Activated CD4-positive, alpha-beta T cell treated with anti-CD3 and anti-CD28 coated beads, Interleukin-2, amount 50 U/mL, for 16 hours (primary cell): ENCODE measurements at places on chromosomes 7 and 10.

DNA sequence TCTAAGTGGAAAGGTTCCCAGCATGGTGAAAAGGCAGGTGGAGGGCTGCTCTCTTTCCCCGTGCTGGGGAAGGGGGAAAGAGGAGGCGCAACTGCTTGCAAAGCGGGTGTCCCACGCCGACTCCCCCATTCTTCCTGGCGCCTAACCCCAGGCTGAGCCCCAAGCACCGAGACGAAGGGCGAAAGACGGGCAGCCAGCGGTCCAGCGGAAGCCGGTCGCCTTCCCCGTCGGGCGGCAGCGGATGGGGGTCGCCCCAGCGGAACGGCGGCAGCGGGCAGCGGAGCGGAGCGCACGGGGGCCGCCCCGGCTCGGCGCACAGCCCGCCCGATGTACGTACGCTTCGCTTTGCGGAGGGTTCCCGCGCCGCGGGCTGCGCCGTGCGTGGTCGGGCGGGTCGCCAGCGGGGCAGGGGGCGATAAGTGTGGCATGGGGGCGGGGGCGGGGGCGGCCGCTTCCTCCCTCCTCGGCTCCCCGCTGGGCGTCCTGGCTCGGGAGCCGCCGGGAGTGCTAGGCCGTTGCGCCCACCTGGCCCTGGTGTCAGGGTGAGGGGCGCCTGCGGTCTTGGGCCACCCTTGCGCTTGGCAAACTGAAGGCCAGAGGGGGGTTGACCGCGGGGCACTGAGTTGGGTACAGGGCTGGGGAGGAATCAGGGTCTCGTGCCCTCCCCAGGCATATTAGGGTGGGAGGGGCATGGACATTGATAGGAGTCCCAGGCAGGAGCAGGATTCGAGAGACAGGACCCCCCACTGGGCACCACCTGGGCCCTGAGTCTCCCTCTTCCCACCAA lies 35.2 kb upstream of the HSPB1 start:
- DNase-seq, result no peak

GRCh38 chr7:152011860-152012259 lies 13.6 kb upstream of the GALNT11 start:
- no peak for DNase-seq

- no peak for DNase-seq
Measured at GRCh38 chr10:10490581-10490980, 527.1 kb upstream of the CELF2 start.

DNA sequence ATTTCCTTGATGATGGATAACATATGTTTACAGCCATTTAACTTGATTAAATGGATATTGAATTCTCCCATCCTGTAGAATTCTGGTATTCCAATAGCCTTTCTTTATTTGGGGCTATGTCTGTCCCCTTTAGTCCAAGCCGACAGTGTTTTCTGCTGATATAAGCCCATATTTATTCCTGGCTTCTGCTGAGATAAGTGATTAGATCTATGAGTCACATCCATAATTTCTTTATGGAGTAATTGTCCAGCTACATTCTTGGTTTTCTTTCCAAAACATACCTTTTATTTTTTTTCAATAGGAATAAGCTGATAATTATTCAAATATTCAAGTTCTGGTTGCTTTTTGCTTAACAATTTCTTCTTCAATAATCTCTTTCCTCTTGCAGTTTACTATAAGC lies 106.7 kb downstream of the NRG3 start:
- DNase-seq, result no peak

- DNase-seq, result no peak
Measured at GRCh38 chr7:5357951-5358350, 65.7 kb downstream of the TNRC18 start.

DNA sequence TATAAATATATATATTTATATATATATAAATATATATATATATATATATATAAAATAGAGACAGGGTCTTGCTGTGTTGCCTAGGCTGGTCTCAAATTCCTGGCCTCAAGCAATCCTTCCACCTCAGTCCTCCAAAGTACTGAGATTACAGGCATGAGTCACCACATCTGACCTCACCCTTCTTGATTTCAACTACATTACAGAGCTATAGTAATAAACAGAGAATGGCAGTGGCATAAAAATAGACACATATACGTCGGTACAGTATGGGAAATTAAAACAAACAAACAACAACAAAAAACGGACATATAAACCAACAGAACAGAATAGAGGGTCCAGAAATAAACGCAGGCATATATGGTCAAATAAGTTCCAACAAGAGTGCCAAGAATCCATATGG lies 77.6 kb upstream of the PPP1R3A start:
- no peak for DNase-seq

- DNase-seq, result no peak
Measured at GRCh38 chr10:20254078-20254477, 437.8 kb downstream of the PLXDC2 start.

DNA sequence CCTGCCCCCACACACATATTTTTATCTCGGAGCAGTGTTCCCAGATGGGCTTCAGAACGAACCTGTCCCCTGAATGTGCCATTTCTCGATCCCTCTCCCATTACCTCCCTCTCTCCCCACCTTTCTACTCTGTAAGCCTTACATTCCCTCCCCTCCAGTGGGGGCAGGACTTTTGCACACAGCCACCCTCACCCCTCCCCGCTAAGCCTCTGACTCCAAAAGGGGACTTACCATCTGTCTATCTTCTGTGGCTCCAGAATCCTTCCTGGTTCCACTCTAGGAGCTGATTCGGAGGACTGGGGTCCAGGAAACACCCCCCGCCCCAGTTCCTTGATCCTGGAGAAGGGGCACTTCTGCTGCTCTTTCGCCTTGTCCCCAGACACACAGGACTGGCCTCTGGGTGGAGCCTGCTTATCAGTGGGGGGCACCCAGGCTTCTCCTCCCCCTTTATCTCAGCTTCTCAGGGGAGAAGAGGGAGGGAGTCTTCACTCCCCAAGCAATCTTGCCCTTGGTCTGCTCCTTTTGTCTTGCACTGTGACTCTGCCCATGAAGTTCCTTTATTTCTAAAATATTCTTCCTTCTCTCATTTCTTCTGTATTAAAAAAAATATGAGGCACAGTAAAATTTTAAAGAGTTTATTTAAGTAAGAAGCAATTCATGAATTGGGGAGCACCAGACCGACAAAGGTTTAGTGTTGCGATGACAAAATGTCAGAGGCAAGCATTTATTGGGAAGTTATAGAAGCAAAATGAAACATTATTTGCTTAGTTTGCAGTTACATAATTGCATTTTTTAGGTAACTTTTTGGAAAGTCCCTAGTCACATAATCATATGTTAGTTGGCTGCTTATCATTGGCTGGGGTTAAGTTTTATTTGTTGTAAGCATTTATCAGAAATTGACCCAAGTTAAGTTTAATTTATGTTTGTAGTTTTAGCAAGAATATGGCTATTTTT lies at the start of gene KEL:
TSS of gene KEL (minus strand) at position 391 of the 954 bp plus-strand sequence. CDS start at position 234, 157 bp downstream.
- no peak for DNase-seq

DNA sequence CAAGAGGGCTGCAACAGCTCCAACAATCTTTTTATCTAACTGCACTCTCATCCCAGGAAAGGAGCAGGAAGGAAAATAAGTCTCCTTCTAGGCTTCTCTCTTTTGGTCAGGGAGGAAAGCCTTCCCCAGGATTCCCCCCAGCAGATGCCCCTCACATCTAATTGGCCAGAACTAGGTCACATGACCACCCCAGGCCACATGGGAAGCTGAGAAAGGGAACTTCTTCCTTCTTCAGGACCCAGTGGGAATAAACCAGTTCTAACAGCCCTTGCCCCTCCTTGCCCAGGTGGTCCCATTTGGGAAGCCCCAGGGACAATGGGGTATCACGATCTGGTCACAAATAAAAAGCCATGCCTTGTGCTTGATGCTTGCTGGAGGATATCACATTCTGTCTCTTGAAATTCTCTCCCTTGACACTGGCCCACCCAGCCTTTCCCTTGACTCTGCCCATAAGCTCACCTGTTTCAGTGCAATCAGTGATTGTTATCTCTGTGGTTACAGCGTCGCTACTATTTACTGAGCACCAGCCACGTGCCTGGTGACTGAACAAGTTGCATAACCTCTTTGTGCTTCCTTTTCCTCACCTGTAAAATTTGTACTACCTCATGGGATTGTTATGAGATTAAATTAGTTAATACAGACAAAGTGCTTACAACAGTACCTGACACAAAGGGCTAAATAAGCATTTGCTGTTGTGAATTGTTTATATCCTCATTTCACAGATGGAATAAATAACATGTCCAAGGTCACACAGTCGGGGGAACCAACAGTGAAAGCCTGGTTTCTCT lies 9.0 kb upstream of the TACR2 start:
- DNase-seq, result no peak

- DNase-seq, result peak; percentile 35
Measured at GRCh38 chr7:80699045-80699638, 60.7 kb downstream of the CD36 start.

DNA sequence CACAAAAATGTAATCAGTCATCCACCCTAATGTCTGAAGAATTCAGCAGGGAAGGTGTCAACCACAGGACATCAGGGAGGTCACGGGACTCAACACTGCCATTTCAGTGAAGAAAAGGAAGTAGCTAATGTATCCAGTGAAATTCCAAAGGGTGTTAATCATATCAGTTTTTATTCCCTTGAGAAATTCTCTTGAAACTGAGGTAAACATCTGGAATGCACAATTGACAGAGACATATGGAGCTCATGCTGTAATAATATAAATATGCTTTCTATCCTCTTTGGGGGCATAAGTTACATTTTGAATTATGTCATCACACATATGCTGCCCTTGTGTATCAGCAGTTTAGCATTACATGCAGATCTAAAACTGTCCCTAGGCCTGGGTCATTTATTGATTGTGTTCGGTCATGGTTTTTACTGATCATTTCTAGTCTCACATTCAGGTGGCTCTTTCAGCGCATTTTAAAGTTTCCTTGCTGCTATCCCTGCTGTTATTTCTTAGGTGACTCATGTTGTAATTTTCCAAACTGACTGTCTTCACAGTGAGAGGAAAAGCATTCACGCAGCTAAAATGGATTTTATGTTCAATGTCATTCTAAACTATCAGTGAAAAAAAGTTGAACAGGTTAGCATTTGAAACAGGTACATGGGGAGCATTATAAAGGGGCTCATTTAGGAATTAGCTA lies 273.9 kb downstream of the TSPAN12 start:
- DNase-seq, result no peak

GRCh38 chr10:122876467-122876855 lies 2.9 kb downstream of the FAM24B start:
- DNase-seq, result no peak

DNA sequence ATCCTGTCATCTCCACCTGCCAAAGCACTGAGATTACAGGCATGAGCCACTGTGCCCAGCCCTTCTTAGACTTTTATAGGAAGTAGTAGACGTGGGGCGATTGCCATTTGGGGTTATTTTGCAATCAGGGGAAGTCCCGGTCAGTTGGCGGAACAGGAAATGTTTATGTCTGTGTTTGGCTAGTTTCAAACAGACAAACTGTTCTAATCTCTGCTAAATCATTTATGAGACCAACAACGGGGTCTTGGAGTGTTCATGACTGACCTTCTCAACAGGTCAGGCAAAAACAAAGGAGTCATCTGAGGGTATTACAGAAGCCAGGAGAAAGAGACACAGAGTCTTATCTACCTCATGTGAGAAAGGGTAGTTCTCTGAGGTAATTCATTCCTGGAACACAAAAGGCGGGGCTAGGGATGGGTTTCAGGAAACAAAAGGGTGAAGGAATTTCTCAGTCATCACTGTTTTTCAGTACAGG lies 6.6 kb upstream of the TPK1 start:
- peak; percentile 73 for DNase-seq

GRCh38 chr7:122262246-122262645 lies 42.3 kb downstream of the FEZF1 start:
- no peak for DNase-seq

- no peak for DNase-seq
Measured at GRCh38 chr10:88525371-88526069, 57.6 kb downstream of the RNLS start.

DNA sequence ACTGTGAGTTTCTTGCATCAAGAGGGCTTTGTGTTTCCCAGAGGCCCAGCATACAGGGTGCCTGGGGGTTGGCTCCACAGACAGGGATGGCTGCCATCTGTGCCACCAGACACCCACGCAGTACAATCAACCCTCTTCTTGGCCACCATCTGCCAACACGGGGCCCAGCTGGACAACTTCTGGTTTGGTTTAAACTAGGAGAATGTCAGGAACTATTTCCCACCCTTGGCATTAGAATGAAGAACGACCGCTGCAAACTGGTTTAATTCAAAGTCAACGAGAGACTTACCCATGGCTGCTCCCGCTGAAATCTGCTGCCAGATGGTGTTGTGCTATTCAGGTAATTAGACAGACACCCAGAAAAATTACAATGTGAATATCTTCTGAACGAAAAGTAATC lies 27.8 kb downstream of the NMT2 start:
- DNase-seq, result no peak

GRCh38 chr10:71263376-71263775 lies 51.0 kb downstream of the UNC5B start:
- DNase-seq, result no peak

GRCh38 chr7:601036-601594 lies 81.5 kb upstream of the PDGFA start:
- no peak for DNase-seq

GRCh38 chr10:124917428-124918190 lies 24.3 kb upstream of the ZRANB1 start:
- DNase-seq, result peak; percentile 31

- DNase-seq, result peak; percentile 48
Measured at GRCh38 chr10:24617771-24618396, 105.8 kb downstream of the ARHGAP21 start.

- no peak for DNase-seq
Measured at GRCh38 chr10:10826125-10826524, 191.5 kb upstream of the CELF2 start.

DNA sequence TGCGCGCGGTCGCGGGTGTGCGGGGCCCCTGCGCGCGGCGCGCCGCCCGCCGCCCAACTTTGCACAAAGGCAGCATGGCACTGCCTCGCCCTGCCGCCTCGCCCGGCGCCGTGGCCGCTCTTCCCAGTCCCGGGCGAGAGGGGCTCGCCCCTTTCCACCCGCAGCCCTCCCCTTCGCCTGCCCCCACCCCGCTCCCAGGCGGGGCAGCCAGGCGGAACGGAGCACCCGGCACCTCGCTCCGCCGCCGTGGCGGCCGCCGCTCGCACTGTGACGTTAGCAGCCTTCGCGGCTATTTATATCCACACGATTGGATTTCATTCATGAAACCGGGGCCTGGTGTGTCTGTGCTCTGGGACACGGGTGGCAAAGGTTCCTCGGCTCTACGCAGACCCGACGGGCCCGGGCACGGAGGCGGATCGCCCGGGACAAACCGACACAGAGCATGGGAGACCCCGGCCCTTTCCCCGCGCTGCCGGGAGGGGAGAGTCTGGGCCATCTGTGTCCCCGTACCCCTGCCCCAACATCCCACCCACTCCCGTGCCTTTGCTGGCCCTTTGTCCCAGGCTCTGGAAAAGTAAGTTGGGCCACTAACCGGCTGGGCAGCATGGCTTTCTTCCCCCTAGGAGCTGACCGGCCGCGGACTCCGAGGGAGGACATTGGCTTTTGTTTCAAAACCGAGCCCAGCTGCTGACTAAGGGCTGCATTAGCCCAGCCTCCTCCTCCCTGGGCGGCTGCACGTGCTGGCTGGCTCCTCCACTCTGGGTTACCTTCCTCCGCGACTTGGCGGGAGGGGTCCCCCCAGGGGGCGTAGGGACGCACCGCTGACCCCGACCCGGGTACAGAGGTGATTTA lies at the start of gene RHOBTB1:
TSS of gene RHOBTB1 (minus strand) at position 128 of the 852 bp plus-strand sequence. CDS start 32,643 bp downstream, outside the sequence.
- peak; percentile 14 for DNase-seq

- no peak for DNase-seq
Measured at GRCh38 chr10:11255796-11256444, 238.2 kb downstream of the CELF2 start.

GRCh38 chr7:67738958-67739357 lies 742.3 kb downstream of the TYW1 start:
- no peak for DNase-seq

GRCh38 chr10:128124813-128125403 lies 1.3 kb downstream of the MKI67 start:
- DNase-seq, result no peak

GRCh38 chr7:84182301-84182700 lies 12.3 kb downstream of the SEMA3A start:
- no peak for DNase-seq
